ENCODE measurements at places on chromosomes 1 and 21.
A peak's percentile ranks its signal among the peaks of the same experiment; 100 is the strongest.

GRCh38 chr1:19066248-19066873 is 109.9 kb upstream of the IFFO2 start:
- DNase-seq: no peak

- no peak for DNase-seq
Observed at GRCh38 chr1:22895357-22895756, 77.3 kb downstream of the LACTBL1 start.

GRCh38 chr1:108854221-108855019 is 2.5 kb downstream of the AKNAD1 start:
- no peak for DNase-seq

DNA sequence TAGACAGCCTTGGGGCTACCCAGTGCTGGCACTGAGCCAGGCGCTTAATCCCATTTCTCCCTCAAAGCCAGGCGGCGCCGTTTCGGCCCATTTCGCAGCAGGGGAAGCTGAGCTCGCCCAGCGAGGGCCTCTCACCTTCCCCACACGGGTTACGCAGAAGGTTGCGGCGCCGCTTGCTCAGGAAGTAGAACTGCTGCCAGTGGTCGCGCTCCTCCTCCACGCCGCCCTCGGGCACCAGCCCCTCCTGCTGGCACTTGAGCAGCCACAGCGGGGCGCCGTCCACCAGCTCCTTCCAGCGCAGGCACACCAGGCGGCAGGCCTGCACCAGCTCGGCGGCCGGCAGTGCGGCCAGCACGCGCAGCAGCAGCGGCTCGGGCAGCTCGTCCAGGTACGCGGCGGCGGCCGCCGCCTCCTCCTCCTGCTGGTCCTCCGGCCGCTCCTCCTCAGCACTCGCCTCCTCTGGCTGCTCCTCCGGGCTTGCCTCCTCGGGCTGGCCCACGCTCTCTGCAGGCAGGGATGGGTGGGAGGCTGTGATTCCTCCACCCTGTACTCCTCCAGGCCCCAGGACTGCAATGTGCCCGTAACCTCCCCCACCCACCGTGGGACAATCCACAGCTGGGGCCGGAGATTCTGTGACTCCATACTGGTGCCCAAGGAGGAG is 3.8 kb downstream of the FBXO2 start:
- peak; percentile 69 for DNase-seq

GRCh38 chr1:206805357-206805756 is 33.1 kb upstream of the IL10 start:
- no peak for DNase-seq

DNA sequence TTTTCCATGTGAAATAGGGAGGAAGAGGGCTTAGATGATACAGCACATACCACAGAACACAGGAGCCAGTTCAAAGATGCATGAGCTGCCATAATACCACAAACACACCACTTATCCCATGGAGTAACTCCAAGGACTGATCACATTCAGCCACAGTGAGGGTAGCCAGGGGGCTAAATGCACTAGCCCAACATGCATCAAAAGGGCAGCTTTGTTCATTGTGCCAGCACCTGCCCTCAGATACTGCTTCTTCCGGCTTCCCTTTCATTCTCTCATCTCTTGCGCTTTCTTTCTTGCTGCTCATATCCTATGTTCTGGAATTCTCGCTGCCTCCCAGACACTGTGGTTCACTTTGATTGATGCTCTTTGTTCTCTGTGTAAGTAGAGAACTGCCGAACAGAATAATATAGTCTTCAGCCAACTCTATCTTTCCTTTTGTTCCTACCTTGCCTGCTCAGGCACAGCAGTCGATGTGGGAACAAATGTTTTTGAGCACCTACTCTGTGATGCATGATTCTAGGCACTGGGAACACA is 50.0 kb upstream of the SYT6 start:
- DNase-seq: no peak

- no peak for DNase-seq
Observed at GRCh38 chr1:219566951-219567947, 45.7 kb downstream of the ZC3H11B start.

GRCh38 chr1:154405747-154406571 is 816 bp downstream of the IL6R start:
- peak; percentile 32 for DNase-seq
